ENCODE measurements at places on chromosomes 13 and 19.

DNA sequence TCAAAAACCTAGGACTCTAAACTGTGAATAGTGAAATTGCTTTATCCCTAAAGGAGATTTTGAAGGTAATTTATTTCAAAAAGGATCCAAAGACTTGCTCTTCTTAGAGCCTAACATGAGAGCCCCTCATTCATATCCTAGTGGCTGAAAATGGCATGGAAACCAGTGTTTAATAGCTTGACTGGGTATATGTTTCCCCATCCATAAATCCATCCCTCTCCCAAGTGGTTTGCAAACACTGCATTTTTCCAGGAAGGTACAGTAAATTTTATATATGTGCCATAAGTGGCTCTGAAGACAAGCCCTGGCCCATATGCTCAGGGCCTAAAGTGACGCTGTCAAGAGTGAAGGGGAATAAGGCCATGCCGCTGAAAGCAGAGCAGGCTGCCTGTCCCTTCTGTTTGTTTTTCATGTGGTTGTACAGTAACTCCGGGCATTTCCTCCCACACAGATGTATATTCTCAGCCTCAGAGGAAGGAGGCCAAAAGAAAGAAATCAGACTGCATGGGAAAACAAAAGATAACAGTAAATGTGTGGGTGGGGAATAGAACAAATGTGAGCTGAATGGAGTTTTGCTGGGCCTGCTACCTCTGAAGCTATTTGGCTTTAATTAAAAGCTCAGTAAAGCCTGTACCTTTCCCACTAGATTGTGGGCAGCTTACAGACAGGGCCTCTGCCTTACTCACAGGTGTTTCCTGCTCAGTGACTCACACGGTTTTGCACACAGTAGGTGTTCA is 181.9 kb downstream of the PCDH9 start:
- no peak for DNase-seq

DNA sequence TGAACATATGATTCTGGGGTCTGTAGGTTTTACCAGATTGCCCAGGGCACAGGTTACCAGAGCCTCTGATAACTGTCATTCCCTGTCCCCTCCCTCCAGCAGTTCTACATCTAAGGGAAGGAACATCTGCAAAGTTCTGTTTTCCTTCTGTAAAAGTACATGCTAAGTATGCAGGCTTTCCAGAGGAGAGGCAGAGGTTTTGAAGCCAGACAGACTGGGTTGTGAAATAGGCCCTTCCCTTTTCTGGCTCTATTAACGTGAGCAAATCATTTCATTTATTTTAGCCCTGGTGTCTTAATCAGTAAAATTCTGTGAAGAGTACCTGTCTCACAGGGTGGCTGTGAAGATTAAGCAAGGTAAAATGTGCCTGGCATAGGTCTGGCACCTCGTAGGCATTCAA is 66.1 kb upstream of the C1QTNF9 start:
- no peak for DNase-seq

DNA sequence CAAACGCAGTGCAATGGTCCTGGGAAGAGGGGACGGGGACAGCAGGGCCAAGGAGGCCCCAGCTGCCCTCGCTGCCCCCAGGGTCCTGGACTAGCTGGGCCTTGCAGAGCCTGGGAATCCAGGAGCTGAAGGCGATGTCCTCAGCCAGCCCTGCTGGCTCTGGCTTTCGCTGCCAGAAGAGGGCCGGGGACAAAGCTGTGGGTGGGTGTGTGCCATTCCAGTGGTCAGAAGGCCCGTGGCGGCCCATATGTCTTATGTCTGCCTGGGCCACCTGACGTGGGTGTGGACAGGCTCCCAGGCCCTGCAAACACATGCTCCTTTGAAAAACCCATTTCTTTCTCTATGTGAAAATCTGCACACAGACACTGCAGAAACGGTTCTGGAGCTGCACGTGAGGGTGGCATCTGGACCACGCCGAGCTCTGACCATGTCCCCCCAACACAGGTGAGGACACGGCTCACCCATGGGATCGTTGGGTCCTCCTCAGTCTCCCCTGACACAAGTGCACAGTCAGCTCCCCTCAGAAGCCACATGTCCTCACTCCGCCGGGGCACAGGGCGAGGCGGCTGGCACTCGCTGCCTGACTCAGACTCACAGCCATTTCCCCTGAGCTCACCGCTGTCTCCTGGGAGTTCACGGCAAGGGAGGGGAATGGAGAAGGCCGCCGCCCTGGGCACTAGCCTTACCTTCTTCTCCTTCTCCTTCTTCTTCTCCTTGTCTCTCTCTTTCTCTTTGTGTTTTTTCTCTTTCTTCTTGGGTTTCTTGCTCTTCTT is 16.9 kb downstream of the IZUMO4 start:
- peak; percentile 66 for DNase-seq

GRCh38 chr13:50435011-50435410 is 408.5 kb downstream of the DLEU7 start:
- no peak for DNase-seq

- no peak for DNase-seq
Measured at GRCh38 chr19:10535613-10536012, 8.1 kb upstream of the ATG4D start.

GRCh38 chr19:51559240-51559639 is 11.8 kb upstream of the ZNF175 start:
- DNase-seq, result no peak

- no peak for DNase-seq
Measured at GRCh38 chr13:20342311-20342710, 110.2 kb upstream of the GJB6 start.

- DNase-seq, result no peak
Measured at GRCh38 chr19:33647146-33647545, 25.4 kb downstream of the CHST8 start.

- DNase-seq, result no peak
Measured at GRCh38 chr13:102983496-102983895, 82.7 kb downstream of the SLC10A2 start.

- DNase-seq, result no peak
Measured at GRCh38 chr13:45194081-45194939, 6.5 kb downstream of the KCTD4 start.

DNA sequence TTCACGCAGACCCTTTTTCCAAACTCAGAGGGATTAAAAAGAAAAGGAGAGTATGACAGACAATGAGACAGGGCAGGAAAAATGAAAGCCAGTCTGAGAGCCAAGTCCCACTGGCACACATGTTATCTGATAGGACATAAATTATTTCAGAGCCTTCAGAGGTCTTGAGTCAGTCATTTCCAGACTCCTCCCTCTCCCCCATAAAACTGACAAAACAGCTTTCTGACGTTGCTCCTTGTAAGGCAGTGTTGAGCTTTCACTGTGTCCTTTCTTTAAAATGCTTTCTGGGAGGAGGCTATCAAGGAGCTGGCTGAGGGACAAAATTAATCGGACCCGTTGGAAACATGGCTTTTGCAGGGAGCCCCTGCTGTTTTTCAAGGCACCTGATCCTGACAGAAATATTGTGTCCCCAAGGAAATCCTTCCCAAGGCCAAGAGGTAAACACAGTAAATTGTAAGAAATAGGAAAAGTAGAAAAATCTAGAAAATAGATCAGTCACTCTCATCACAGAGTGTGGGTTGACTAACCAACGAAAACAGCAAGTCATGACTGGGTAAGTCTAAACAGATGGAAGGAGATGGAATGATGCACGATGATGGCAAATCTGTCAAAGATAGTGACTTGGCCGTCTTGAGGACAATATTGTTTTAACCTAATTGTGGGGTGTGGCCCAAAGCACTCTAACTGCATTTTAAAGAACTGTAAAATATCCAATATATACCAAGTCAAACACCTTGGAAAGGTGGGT is 89.7 kb downstream of the DCT start:
- no peak for DNase-seq

GRCh38 chr13:113413178-113413897 is 40.0 kb downstream of the ADPRHL1 start:
- DNase-seq, result peak; percentile 59

DNA sequence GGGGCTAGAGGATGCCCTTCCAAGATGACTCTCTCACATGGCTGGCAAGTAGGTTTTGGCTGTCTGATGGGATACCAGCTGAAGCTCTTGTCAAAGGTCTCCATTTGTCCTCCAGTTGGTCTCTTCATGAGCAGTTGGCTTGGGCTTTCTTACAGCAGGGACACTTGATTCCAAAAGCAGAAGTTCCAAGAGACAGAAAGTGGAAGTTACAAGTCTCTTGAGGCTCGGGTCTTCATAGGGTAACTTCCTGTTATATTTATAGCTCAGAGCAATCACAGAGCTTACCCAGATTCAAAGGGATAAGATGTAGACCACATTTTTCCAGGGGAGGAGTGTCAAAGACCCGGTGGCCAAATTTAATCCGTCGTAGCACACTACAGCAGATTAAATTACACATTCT is 440.0 kb downstream of the RFC3 start:
- DNase-seq, result no peak

DNA sequence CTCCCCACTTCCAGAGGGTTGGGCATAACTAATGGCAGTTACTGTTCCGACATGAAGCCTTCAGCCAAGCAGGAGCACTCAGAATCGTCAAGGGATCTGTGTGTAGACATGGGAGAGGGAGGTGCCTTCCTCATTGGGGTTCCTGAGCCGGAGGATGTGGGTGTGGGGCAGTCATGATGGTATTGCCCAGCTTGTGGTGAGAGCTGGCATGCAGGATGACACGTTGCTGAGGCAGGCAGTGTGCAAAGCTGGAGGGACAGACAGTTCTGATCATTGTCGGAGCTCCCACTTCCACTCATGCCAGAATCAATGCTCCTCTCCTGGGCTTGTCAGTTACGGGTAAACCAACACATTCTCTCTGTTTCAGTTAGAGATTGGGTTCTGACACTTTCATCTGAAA is 83.9 kb upstream of the TSC22D1 start:
- no peak for DNase-seq

- DNase-seq, result no peak
Measured at GRCh38 chr19:23254141-23254910, 4.1 kb upstream of the ZNF724 start.

GRCh38 chr19:42653841-42654240 is 59.1 kb upstream of the CEACAM8 start:
- no peak for DNase-seq

- no peak for DNase-seq
Measured at GRCh38 chr13:36051082-36051481, 80.1 kb downstream of the DCLK1 start.

- DNase-seq, result no peak
Measured at GRCh38 chr19:28554321-28555091, 658.4 kb downstream of the UQCRFS1 start.

- no peak for DNase-seq
Measured at GRCh38 chr13:72194523-72194922, 327.5 kb upstream of the DACH1 start.

- DNase-seq, result no peak
Measured at GRCh38 chr13:59346999-59347723, 816.6 kb downstream of the DIAPH3 start.

DNA sequence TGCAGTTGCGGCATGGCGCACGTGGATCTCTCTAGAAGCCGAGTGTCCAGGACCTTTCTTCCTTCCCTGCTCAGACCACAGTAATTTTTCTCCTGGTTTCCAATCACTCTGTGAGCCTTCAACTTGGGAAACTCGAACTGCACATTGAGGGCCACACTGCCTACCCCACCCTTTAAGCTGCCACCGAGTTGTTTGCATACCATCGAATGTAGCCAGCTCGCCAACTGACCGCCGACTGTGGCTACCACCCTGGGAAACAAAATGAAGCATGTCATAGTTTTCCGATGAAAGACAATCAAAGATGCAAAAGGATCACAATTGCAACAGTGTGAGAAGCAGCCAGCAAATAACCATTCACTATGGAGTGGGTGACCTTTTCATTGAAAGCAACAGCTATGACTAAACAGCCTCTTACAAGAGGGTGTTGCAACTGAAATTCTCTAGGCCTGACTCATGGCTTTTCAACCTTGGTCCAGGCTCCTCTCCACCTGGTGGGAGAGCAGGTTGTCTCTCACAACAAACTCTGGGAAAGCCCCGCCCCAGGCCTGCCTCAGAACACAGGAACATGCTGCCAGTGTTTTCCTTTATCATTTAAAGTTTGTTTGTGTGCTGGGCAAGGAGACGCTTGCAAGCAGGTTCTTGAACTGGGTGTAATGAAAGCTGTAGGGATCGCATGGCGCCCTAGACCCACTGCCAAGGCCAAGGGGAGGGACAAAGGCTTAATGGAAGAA is 141.7 kb upstream of the SERP2 start:
- peak; percentile 45 for DNase-seq

- DNase-seq, result peak; percentile 5
Measured at GRCh38 chr13:78241278-78241919, 322.8 kb upstream of the EDNRB start.

DNA sequence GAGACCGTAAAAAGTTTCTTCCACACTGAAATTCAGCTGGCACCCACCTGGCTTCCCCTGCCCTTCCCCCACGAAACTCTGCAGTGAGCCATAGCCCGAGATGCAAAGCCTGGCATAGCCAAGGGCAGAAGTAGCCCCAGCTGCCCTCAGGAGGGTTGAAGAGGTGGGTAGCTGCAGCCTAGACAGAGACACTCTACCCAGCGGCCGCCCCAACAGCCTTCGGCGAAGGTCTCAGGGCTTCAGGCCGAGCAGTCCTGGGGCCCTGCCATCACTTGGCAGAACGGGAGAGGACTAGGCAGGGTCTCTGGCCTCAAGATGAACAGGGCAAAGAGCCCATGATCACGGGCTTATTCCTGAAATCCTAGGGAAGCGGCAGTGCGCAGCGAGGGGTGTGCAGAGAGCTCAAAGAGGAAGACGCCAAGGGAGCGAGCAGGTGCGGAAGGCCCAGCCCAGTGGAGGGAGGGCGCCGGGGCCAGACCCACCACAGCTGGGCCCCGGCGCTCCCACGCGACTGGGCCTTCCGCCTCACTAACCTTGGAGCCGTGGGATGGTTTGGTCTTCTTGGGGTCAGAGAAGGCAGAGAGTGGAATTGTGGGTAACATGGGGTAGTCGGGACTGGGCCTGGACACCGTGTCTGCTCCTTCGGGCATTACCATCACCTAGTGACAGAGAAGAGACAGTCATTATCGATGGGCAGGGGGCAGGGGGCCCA is 53.2 kb downstream of the MLLT1 start:
- no peak for DNase-seq

DNA sequence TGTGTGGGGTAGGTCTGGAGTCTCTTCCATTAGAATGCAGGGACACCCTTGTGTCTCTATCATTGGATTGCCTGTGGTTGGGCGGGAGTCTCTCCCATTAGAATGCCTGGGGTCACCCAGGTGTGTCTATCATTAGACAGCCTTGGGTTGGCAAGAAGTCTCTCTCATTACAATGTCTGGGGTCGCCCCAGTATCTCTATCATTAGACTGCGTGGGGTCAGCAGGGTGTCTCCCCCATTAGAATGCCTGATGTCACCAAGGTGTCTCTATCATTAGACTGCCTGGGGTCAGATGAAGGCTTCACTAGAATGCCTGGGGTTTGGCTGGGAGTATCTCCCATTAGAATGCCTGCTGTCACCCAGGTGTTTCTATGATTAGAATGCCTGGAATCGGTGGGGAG is 1539.0 kb downstream of the UQCRFS1 start:
- DNase-seq, result no peak

DNA sequence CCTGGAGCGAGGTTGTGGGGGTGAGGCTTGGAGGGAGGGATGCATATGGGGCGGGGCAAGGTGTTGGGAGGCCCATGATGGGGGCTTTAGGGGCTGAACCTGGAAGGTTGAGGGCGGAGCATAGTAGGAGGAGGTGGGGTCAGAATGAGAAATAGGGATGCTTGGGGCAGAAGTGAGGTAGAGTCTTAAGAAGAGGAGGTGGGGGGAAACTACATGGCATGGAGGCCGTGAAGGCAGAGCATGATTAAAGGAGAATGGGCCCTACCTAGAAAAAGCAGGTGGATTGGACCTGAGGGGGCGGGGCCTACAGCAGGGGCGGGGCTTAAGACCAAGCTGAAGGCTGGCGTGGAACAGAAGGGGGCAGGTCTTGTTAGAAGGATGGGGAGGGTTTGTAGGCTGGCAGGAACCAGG is 799 bp downstream of the NR1H2 start:
- no peak for DNase-seq
